ENCODE measurements at places on chromosomes 12 and 14. TPM values are rescaled to one million over a fixed set of nuclear protein-coding genes. Genes with fewer than 3 reads are reported as not detected.

PARP11 gene
- total RNA-seq, result 5.1 TPM

TESPA1 gene
- total RNA-seq, result 0.92 TPM

DDX11 gene
- total RNA-seq, result 36.6 TPM

GRCh38 chr12:70049596-70050360 is 193.5 kb upstream of the CNOT2 start:
- no peak for DNase-seq

GRCh38 chr14:103825101-103825500 is 22.3 kb downstream of the PPP1R13B start:
- no peak for DNase-seq

MCRS1 gene
- 51.8 TPM for total RNA-seq

TAS2R9 gene
- not detected for total RNA-seq

DNA sequence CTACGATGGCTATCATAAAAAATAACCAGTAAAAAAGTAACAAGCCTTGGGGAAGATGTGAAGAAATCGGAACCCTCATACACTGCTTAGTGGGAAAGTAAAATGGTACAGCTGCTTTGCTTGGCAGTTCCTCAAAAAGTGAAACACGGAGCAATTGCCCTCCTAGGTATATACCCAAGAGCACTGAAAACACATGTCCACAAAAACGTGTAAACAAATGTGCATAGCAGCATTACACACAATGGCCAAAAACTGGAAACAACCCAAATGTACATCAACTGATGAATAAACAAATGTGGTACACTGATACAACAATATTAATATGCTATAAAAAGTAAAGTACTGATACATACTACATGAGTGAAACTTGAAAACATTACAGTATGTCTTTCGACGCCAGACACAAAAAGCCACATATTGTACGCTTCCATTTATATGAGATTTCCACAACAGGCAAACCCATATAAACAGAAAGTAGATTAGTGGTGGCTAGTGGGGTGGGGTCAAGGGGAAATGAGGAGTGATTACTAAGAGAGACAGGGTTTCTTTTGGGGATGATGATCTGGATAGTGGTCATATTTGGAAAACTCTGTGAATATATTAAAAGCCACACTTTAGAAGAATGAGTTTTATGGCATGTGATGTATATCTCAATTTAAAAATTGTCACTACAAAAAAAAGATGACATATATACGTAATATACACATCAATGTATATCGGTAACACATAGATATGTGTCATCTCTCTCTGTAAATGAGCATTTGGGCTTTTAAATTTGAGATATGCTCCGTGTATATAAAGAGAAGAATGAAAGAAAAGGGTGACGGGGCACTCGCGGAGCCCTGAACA is 996 bp downstream of the SLC41A2 start:
- DNase-seq, result peak; percentile 9

DNA sequence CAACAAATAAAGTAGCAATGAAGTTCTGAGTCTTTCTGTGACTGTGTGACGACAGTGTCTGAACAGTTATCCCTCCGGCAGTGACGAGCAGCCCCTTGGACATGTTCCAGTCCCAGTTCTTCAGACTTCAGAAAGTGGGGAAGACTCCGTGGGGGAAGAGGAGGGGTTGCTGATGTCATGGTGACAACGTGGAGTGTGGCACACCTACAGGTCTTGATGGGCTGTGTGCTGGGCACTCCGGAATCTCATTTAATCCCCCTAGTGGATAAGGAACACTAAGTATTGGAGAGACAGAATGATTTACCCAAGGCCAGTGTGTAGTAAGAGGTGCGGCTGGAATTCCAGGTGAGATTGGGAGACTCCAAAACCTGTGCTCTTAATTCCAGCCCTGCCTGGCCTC is 280.2 kb downstream of the CACNA1C start:
- no peak for DNase-seq

GRCh38 chr12:124423761-124424515 is 129.0 kb downstream of the RFLNA start:
- no peak for DNase-seq

CPNE6 gene
- not detected for total RNA-seq

TAS2R43 gene
- 20.5 TPM for total RNA-seq

BCDIN3D gene
- total RNA-seq, result 3.6 TPM

- no peak for DNase-seq
These were observed 1.0 kb upstream of the GPX2 start for GRCh38 chr14:64943556-64943955.

DNA sequence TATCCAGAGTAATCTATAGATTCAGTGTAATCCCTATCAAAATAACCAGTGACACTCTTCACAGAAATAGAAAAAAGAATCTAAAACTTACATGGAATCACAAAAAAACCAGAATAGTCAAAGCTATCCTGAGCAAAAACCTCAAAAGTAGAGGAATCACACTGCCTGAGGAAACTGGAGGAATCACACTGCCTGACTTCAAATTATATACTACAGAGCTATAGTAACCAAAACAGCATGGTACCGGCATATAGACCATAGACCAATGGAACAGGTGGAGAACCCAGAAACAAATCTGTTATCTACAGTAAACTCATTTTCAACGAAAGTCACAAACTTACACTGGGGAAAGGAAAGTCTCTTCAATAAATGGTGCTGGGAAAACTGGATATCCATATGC is 244.0 kb downstream of the FUT8 start:
- no peak for DNase-seq

GRCh38 chr14:68191567-68192321 is 372.2 kb downstream of the RAD51B start:
- DNase-seq, result peak; percentile 66

CLECL1 gene
- total RNA-seq, result 0.41 TPM

OLR1 gene
- total RNA-seq, result 1.2 TPM

- DNase-seq, result no peak
These were observed 1.7 kb downstream of the JDP2 start for GRCh38 chr14:75429562-75429961.

- DNase-seq, result peak; percentile 80
These were observed 57.4 kb upstream of the KCNJ8 start for GRCh38 chr12:21831791-21832344.

DNA sequence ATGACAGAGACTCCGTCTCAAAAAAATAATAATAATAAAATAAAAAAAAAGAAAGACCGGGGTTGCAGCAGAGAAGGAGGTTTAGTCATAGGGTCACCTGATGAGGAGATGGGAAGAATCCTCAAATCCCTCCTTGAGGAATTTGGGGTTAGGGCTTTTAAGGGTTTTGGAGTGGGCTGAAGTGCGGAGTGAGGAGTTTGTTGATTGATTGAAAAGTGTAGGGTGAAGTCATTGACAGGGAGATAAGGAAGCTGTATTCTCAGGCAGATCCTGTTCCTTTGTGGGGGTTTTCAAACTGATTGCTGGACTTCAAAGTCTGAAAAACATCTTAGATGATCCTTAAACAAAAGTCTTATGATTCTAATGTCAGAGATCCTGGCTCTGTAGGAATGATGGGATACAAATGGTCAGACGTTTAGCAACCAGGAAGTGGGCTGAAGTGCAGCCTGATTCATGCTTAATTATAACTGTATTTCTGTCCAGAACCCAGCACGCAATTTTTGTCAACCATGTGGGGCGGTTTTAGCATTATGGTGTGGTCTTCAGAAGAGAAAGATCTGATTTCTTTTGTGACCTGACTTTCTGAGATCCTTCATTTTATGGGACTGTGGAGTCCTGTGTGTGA is 16.0 kb downstream of the FNTB start:
- no peak for DNase-seq
